ENCODE measurements at places on chromosomes 4 and X.

DNA sequence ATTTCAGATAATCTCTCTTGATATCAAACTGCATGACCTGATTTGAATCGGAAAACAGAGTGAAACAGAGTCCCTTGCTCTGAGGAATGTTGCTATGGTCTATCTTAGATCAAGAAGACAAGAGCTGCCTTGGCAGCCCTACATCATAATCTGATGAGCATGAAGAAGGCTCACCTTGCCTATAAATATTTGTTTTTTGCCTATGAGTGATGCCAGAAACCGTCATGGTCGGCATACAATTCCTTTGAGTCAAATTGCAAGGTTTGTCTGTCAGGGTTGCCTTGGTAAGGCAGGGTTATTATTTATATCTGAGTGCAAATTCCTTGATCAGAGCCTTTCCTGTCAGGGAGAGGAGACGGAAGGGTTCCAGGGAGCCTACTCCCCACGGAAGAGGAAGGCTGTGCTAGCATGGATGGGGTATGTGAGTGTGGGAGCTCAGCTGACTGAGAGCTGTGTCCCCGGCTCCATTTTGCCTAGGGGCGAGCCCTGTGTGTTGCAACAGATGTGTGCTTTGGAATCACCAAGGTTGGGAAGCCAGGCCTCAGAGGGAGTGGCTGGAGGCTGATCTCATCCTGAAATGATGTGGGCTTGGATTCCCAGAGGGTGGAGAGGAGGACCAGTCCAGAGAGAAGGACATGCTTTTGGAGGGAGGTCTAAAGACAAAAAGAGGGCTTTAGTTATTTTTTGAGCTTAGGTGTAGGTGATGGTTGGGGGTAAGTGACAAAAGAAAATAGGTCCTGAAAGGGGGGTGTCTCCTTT, 43.6 kb downstream of the RTL9 start:
- no peak for DNase-seq

DNA sequence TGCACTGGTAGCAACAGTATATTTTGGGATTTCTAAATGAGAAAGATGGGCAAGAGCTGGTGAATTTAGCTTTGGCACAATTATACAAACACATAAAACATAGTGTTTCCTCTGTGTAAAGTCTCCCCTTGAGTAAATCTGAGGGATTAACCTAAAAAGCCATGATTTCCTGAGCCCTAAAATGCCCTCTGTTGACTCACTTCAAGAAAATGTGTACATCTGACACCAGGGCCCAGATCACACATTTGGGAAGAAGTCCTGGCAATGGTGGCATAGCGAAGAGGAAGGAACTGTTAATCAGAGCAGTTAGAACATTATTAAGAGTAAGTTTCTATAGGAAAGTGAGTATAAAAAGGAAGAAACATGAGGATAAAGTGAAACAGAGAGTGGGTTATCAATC, 338.5 kb downstream of the SPOCK3 start:
- DNase-seq = no peak

DNA sequence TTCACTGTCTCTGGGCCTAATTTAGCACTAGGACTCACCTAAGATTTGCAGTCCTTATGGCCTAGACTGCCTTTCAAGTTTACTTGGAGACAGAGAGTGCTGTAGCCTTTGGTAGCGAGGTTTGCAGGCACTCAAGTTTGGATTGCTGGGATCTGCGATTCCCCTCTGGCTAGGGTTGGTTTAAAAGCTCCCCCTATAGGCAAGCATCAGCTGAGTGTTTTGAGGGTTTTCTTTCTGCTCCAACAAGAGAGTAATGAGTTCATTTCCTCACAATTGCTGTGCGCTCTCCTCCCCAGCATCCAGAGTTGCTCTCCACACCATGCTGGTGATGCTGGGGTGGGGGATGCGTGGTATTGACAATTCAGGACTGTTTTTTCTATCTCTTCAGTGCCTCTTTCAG, 206.9 kb downstream of the GLUD2 start:
- DNase-seq = no peak

GRCh38 chr4:76703676-76704075, 194.3 kb downstream of the SOWAHB start:
- DNase-seq = no peak

DNA sequence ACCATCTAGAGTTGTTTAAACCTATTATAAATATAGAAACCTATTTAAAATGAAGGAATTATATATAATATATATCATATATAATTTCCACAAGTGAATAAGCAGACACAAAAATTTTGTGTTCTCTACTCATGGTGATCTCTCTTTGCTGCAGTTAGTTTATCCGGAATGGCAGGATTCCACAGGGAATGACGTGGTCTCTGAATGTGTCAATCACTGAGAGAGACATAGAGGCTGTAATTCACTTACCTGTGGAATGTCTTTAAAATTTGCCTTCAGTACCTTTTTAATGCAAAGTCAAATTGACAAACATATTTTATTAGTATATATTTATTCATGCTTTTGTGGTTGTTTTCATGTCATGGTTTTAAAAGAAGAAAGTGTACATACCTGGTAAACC, 669.3 kb downstream of the NLGN4X start:
- DNase-seq = no peak

- no peak for DNase-seq
Observed at GRCh38 chr4:130468340-130468739, 1372.4 kb downstream of the C4orf33 start.

DNA sequence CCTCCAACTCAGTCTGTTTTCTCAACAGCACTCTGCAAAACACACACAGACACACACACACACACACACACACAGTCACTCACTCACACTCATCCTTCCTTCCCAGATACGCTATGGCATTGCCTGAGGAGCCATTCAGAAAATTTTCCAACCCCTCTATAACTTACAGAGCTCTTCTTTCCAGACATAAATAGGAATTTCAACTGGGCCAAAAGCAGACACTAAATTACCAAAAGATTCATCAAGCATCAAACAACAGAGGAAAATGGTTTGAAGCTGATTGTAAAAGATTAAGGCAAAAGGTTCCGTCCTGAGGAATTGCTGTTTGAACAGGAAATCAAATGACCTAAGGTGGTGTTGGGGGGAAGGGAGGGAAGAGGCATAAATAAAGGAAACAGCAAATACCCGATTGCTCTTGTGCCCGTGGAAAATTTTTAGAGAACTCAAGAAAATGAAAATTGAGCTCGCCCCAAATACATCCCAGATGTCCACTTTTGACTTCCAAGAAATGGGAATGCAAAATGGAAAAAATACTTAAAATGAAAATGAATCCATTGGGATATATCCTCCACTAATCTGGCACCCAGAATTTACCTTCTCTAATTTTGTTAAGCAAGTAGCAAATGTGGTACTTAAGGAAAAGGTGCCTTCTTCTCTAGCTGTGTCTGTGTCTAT, 183.6 kb downstream of the QDPR start:
- DNase-seq = no peak

- DNase-seq = no peak
Observed at GRCh38 chrX:80388206-80388605, 32.0 kb upstream of the TENT5D start.

DNA sequence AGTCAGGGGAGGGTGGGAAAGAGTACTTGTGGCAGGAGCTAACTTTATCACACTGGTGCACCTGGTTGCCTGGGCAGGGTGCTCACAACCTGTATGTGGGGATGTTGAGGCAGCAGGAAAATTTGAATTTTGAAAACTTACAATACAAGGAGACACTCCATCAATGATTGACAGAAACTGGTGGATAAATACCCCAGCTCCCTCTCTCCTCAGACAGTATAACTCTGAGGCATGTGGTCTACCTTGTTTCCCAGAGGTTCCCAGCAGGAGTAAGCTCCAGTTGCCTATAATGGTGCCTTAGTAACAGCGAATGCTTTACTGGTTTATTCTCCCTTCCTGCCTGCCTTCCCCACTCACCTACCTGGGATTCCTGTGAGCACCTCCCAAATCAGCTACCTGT, 111.7 kb upstream of the PRPS2 start:
- DNase-seq = no peak

GRCh38 chrX:10071451-10072144, 85.2 kb upstream of the CLCN4 start:
- no peak for DNase-seq

GRCh38 chrX:75781611-75782010, 3.4 kb downstream of the MAGEE2 start:
- no peak for DNase-seq

- no peak for DNase-seq
Observed at GRCh38 chrX:16125520-16126149, 2.3 kb downstream of the GRPR start.

DNA sequence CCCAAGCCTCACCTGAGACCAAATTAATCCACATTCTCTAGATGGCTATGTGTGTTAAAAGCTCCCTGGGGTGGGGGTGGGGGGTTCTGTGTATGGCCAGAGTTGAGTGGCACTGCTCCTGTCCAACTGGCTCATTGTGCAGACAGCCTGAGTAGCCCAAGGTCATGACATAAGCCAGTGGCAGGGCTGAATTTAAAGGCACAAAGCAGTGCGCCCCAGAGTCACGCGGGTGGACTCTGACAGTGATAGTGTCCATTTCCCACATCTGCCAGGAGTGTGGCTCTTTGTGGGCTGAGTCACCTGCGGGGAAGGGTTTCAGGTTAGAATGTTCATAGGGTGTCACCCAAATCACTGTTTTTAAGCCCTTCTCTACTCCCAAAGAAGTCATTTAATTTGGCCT, 45.4 kb downstream of the SCD5 start:
- DNase-seq = no peak

DNA sequence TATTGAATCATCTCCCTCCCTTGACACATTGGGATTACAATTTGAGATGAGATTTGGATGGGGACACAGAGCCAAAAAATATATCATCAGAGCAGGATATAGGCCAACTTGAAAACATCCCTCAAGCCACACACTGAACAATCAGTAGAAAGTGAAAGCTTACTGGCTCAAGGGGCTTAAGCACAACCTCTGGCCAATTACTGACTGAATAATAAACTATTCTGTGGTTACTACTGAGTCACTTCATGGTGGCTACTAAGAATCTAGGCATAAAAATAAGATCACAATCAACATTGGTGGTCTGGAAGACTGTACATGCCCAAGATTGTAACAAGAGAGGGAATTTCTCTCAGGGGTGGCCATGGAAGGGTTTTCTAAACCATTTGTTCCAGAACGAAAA, 27.4 kb upstream of the GPR174 start:
- DNase-seq = no peak

DNA sequence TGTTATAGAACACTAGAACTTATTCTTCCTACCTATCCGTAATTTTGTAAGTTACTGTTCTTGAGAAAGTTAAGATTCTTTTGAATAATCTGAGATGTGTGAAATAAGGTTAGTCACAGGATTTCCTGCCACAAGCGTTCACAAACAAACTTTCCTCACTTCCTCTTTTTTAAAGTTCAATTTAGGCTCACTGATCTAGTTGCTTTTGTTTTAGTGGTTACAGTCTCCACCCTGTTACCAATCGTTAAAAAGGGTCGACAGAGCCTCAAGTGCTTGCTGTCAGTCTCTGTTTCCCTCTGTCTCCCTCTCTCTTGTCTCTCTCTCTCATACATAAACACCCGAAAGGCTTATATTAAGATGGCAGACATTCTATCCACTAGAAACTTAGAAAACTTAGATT, 35.9 kb upstream of the STK26 start:
- no peak for DNase-seq

- DNase-seq = no peak
Observed at GRCh38 chr4:99652596-99653436, 4.8 kb downstream of the C4orf54 start.

GRCh38 chrX:129845616-129846190, 2.0 kb upstream of the ZDHHC9 start:
- DNase-seq = no peak

DNA sequence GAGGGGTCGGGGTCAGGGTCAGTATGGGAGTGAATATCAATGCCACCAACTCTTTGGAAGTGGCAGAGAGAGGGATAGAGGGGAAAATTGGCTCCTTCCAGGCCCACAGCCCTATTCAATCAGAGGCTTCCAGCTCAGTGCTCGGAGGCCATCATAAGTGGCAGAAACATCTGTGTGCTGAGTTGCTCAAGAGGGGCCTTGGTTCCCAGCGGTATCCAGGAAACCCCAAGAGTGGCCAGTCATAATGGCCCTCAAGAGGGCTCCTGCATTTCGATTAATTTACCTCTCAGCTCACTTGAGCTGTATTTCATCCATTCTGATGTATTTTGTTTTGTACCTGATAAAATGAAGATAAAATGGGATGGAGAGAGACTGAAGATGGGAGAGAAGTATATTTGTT, 154.3 kb upstream of the EOLA2 start:
- DNase-seq = no peak

DNA sequence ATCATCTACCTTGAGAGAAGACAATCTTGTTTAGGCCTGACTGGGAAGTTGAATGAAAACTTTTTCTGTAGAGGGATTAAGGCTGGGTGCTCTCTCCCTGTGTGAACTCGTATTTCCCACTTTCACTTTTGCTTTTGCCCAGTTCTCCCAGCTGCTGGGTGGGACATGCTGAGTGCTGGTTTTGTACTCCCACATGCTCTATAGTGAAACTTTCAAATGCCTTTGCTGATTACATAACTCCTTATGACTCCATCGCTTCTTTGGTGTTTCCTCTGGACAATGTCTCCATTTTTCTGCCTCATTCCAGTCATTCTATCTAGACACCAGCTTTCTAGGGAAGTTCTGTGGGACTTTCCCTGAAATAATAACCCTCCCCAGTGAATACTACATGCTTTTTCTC, 100.5 kb downstream of the CLNK start:
- no peak for DNase-seq

GRCh38 chr4:28490669-28491068, 1630.0 kb downstream of the STIM2 start:
- DNase-seq = no peak

- no peak for DNase-seq
Observed at GRCh38 chr4:41670530-41670929, 78.0 kb downstream of the PHOX2B start.

GRCh38 chr4:87045234-87045558, 110.4 kb downstream of the AFF1 start:
- DNase-seq = no peak

- DNase-seq = no peak
Observed at GRCh38 chrX:46209037-46209436, 336.2 kb downstream of the ZNF674 start.

DNA sequence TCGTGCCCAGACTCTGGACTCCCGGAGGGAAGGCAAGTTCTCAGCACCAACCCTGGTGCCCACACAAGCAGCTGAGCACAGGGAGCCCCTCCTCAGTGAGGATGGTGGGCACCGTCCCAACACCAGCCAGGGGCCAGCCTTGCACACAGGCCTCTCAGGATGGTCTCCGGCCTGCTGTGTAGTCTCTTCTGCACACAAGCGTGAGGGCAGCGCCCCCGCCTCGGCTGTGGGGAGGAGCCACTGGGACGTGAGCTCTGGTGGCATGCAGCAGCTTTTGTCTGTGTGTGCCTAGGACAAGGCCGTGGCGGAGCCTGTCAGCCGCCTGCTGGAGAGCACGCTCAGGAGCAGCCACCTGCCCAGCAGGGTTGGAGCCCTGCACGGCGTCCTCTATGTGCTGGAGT, 16.1 kb upstream of the MSANTD1 start:
- no peak for DNase-seq

Measured in T-helper 22 cell (primary cell).